ENCODE measurements at places on chromosomes 4 and X.

DNA sequence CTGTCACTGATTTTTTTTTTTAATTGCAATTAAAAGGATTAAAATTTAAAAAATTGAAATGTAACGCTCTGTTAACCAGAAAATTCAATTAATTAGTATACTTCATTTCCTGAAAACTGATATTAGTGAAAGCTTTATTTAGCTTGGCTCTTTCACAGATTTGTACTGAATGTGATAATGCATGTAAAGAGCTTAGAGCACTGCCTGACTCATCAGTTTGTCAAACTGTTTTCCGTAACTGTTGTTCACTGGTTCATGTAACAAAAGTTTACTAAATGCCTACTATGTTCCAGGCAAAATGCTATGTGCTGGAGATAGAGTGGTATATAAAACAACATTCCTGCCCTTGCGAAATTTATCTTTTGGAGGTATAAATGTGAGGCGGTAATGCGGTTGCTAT is 471.7 kb downstream of the SH2D1A start:
- DNase-seq = no peak

- DNase-seq = no peak
Measured at GRCh38 chrX:85897362-85898126, 149.8 kb downstream of the CHM start.

GRCh38 chr4:102620697-102621497 is 119.7 kb downstream of the NFKB1 start:
- DNase-seq = peak; percentile 59

GRCh38 chr4:7651461-7651921 is 216.8 kb upstream of the PSAPL1 start:
- no peak for DNase-seq

- DNase-seq = no peak
Measured at GRCh38 chr4:110198049-110198434, 373 bp downstream of the ELOVL6 start.

DNA sequence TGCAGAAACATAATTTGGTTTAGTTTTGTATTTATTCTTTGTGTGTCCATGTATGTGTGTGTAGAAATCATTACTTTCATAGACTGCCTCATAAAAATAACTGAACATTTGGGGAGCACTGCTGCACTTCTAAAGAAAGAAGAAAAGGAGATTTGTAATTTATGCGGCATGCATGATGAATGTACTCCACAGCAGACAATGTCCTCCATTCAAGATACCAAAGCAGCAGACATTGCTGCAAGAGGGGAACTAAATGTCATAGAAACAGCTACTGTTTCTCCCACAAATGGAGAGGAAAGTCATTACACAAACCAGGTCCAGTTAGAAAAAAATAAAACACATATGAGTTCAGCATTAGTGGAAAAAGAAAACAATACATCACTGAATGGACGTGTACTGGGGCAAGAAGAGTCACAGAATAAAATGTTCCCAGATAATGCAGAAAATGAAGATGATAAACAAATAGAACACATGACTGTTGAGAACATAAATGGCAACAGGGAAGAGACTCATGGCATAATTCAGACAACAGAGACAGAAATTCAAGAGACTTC is 2.6 kb downstream of the DTHD1 start:
- peak; percentile 87 for DNase-seq

GRCh38 chrX:153648358-153649177 is 1.6 kb downstream of the DUSP9 start:
- DNase-seq = no peak

DNA sequence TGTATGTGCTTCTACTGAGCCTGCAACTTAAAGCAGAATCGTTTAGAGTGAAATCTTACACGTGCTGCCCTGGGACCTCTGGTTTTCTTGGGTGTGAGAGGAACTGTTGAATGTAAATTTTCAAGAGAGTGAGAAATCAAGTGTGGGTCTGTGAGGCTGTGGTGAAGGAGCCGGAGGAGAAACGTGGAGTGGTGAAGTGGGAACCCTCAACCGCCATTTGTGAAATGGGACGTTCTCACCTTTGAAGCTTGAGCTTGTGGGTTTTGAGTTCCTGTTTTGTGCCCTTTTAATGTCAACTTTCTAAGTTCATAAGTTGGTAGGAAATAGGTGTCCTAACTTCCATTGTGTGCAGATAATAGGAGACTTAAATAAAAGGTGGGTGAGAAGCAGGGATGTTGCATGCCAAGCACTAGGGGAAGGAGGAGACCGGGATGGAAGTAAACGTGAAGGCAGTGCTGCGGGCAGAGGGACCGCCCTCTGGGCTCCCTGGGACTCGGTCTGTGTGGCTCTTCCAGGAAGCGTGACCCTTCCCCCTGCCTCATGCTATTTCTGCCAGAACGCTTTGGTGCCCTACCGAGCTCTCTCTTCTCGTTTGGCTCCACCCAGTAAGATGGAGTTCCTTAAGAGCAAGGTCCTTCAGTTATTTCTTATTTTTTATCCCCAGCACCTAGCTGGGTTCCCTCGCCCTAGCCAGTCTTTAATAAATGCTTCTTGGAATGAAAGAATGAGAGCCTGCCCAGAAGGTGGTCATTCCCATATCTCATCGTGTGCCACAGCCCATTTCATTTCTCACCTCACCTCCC is 56.0 kb downstream of the TMEM131L start:
- DNase-seq = no peak

GRCh38 chr4:155140889-155141288 is 67.5 kb upstream of the NPY2R start:
- DNase-seq = no peak

GRCh38 chr4:31059753-31060522 is 339.8 kb downstream of the PCDH7 start:
- no peak for DNase-seq

DNA sequence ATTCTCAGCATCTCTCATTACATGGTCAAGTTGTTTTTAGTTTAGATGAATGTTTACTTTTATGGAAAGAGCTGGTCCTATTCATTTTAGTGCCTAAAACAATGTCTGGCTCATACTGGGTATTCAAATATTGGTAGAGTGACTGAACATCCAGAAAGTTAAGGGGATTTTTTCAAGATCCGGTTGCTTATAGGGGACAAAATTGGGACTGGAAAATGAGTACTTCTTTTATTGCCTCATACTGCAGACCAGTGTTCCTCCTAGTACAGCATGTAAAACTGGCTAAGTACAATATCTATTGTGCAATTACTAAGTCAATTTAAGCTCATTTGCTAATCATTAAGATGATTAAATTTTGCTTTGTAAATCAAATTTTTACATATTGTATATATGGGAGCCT is 13.9 kb downstream of the RP2 start:
- no peak for DNase-seq

GRCh38 chr4:180169394-180169793 is 2073.8 kb upstream of the TENM3 start:
- DNase-seq = no peak

DNA sequence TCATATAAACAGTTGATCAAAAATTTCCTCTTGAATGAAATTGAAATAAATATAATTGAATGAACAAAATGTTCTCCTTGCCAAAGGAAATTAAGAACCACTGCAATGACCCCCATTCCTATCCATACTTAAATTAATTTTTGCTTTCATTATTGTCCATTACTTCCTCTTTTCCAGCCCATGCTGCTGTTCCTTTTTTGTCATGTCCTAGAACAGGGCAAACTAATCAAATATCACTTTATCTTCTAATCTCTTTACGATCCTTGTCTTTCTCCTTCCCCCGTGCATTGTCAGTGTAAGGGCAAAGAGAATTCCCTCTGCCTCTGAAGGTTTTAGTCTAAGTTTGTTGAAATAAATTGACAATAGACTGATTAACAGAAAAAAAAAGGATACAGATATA is 203.0 kb downstream of the CENPC start:
- no peak for DNase-seq

GRCh38 chrX:65607070-65607742 is 60.2 kb upstream of the MSN start:
- DNase-seq = no peak

DNA sequence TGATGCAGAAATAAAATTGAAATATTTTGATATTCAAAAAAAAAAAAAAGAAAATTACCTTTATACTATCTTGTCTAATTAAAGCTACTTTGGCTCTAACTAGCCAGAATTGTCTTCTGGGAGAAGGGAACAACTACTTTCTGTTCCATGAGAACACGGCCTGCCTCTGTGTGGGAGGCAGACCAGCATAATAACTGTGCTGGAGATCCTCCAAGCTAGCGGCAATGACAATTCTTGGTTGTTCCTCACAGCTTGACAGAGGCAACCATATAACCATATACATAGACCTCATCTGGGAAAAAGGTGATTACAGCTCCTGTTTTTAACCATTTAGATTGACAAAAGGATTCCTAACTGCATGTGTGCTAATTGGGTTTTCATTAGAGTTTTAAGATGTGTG is 95.7 kb downstream of the RBMX2 start:
- DNase-seq = peak; percentile 84

GRCh38 chrX:129701624-129702069 is 37.1 kb upstream of the XPNPEP2 start:
- DNase-seq = no peak

DNA sequence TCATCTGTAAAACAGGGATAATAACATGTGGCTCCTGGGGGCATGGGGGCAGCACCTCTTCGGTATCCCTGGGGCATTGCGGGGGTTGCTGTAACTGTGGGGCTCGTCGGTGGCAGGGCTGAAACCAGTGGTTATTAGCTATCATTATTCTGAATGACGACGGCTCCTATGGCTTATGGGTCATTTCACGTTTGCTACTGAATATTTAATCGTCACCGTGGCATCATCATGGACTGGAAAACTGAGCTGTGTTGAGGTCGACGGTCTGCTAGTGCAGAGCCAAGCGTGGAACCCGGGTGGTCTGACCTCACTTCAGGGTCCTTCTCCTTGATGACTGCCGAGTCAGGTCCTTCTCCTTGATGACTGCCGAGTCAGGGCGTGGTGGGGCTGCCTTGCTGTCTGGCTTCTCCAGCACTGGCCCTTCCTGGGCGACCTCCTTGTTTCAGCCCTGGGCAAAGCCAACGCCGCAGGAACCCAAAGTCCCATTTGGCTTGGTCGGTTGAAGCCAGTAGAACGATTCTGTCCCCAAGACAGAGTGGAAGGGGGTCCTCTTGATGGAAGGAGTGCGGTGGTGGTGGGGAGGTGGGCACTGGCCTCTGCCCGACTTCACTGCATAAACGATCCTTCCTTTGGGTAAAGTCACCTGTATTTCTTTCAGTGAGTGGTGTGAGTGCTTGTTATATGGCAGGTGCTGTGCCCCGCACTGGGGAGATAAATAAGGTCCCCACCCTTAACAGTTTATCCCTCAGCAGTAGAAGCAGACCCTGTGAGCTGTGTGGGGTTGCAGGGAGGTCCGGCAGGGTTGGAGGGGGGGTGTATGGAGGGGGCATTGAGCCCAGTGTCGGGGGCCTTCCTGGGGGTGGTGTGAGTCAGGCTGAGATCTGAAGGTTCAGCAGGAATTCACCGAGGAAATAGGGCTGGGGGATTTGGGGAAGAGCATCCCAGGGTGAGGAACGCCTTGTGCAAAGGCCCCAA is 40.8 kb downstream of the PSAPL1 start:
- no peak for DNase-seq

DNA sequence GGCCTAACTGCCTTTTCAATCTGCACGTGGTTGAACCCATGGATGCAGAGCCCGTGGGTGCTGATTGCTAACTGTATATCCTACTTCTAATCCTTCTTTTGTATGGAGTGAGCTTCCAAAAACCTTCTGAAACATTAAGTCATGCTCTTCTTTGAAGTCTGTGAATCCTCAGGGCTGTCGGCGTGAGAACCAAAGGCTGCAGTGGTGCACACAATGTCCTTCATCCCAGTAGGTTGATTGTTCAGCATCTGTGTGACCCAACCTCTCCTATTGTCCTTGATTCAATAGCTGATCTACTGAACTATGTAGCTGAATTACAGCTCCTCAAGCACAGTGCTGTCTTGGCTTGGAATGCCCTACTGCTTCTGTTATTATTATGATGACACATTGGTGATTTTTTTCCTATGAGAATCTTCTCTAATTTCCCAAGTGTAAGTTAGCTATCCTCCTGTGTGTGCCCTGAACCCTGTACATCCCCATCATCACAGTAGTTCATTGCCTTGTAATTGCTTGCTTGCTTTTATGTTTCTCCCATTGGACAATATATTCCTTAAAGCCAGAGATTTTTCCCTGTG is 294.6 kb downstream of the TRIML1 start:
- no peak for DNase-seq

- DNase-seq = no peak
Measured at GRCh38 chr4:100511896-100512295, 5.9 kb downstream of the EMCN start.

GRCh38 chr4:83657336-83657735 is 121.4 kb downstream of the GPAT3 start:
- DNase-seq = no peak

DNA sequence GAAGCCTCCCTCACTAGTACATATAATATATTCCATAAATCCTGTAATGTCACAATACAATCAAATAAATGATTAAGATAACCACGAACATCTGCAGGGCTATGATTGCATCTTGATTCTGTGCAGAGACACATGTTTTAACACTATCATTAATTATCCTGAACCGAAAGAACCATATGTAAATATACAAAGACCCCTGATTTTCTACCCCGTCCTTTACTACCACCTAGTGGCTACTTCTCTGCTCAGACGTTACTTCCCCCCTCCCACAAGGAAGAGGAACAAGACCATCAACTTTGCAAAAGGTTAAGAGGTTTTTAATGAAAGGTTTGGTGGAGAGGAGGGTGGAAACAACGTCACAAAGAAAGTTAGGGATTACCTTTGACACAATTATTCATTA is 134.0 kb downstream of the COL4A6 start:
- no peak for DNase-seq

DNA sequence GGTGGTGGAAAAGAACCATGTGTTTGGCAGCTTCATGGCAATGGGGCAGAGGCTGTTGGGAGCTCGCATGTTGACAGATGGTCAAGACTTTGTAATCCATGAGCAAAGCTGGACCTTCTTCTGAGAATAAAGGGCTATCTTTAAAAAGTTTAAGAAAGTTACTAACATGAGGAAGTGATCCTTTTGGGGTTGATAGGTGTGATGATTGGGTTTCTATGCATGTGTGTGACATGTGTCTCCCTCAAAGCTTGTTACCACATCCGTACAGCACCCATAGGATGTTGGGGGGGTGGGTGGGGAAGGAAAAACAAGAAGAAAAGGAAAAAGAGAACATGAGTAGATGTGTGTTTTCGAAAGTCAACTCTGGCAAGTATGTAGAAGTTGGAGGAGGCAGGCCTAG is 123.0 kb upstream of the TLR3 start:
- no peak for DNase-seq

GRCh38 chrX:95612350-95612749 is 1072.3 kb upstream of the DIAPH2 start:
- no peak for DNase-seq

GRCh38 chr4:158314756-158315487 is 104.6 kb downstream of the TMEM144 start:
- no peak for DNase-seq

GRCh38 chr4:95761426-95761825 is 78.5 kb upstream of the PDHA2 start:
- DNase-seq = no peak
